Activated CD8-positive, alpha-beta memory T cell treated with anti-CD3 and anti-CD28 coated beads for 48 hours (primary cell): ENCODE measurements at places on chromosomes 3 and 15.

- no peak for DNase-seq
These were observed 88.5 kb downstream of the LINGO1 start for GRCh38 chr15:77544162-77544561.

- no peak for DNase-seq
These were observed 18.6 kb downstream of the RFTN1 start for GRCh38 chr3:16494814-16495431.

DNA sequence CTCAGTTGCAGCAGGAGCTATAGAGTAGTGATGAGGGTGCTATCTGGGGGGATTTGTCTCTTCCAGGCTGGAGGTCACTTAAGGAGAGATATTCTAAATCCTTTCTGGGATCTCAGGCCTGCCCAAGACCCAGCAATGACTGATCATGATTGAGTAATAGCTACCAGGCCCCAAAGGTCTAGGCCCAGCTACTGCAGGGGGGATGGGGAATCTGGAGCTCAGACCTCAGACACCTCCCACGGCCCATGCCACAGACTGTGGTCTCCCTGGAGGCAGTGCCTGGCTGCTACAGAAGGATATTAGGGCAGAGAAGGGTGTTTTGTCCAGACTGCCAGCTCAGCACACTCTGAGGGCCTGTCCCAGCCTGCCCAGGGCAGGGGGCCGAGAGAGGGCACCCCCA is 6.9 kb downstream of the SLC38A3 start:
- no peak for DNase-seq

DNA sequence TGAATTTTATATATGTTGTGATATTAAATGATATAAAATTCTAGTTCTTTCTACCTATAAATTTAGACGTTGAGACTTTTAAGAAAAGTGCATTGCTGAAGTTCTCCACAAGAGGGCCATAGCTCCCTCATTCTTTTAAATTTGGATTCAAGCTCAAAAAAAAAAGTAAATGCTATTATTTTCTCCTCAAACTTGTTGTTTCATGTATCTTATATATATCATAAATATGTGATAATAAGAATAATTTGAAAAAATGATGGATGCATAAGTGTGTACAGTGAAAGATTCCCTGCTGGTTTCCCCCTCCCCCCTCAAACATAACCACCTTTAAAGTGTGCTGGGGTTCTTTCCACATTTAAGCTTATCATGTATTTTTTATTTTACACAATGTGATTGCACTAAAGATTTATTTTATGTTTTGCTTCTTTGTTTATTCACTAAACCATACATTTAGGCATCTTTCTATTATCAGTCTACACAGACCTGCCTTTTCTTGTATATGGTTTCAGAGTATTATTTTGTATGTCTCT is 769.4 kb upstream of the GOLIM4 start:
- DNase-seq = no peak

- no peak for DNase-seq
These were observed 85.0 kb downstream of the FOXP1 start for GRCh38 chr3:71498543-71498942.

DNA sequence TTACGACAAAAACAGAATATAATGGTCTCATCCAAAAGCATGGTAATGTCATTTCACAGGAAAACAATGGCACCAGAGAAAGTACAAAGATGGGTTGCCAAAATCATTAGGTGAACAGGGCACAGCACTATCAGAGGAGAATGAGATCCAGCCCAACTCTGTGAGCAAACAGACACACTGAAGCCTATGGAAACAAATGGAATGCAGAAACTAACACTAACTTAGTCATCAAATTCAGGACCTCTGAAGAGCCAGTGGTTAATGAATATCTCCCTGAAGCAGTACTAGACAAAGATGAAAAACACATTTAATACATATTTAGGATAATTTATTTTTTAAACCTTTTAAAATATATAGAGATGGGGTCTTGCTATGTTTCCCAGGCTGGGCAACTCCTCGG is 14.6 kb upstream of the RPS17 start:
- DNase-seq = no peak

- no peak for DNase-seq
These were observed 353.1 kb upstream of the GBE1 start for GRCh38 chr3:82114589-82114988.

DNA sequence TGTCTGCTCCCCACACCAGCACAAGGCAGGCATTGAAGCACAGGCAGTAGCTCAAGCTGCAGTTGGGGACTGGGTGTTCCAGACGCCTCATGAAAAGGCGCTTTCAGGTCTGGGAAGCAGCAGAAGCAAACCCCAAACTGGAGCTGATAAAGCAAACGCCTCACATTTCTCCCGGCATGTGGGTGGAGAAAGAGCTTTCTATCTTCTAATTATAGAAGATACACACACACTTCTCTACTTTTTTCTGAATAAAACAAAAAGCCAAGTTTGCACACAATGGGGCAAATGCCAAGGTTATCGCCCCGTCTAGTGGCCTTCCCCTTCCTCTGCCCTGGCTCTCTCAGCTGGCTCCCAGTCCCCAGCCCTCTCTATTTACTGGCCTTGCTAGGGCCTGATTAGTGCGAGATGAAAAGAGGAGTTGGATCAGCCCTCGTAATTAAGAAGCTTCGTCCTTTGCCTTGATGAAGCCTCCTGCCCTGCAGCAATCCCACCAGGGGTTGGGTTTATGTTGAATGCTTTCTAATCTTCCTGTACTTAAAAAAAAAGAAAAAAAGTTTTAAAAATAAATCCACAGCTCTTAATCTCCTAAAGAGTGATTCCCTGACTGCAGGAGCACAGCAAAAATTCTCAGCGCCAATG is 120.2 kb downstream of the MEGF11 start:
- no peak for DNase-seq

- DNase-seq = peak; percentile 69
These were observed 111.0 kb upstream of the KLF13 start for GRCh38 chr15:31215490-31216214.

GRCh38 chr15:95559875-95560394 is 770.6 kb upstream of the NR2F2 start:
- DNase-seq = no peak

DNA sequence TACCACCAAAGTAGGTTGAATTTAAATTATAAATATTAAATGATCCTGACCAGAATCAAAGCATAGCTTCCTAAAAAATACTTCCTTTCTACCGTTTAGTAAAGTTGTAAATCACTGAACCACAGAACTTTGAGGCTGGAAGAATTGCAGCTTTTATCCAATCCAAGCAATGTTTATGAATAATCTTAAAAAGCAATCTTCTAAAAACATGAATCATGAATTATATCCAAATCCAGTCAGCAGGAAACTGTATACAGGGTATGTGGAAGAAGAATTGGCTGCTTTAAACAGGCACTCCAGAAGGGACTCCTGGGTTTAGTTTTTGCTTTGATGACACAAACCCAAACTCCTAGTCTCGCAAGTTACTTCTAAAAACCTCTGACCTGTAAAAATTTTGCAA is 30.2 kb downstream of the HEG1 start:
- no peak for DNase-seq

- no peak for DNase-seq
These were observed 67.5 kb downstream of the TIPARP start for GRCh38 chr3:156741935-156742334.

- no peak for DNase-seq
These were observed 132.7 kb downstream of the ADAMTS17 start for GRCh38 chr15:100208921-100209603.

GRCh38 chr3:56962206-56962605 is 98.3 kb upstream of the SPATA12 start:
- no peak for DNase-seq

DNA sequence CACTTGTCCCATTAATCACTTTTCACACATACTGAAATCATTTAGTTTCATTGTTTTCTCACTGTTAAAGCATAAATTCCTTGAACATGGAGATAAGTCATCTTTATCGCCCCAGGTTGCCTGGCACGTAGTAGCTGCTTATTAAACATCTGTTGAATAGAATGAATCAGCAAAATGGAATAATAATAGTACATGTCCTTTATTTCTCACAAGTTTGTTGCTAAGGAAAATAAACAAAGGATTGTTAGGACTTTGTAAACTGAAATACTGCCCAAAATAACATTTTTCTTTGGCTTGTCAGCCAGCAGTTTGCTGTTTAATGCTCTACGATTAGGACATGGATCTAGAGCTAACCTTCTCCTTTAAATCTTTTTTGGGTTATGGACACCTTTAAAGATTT is 17.9 kb downstream of the SLC35A5 start:
- no peak for DNase-seq

- no peak for DNase-seq
These were observed 44.5 kb upstream of the SEC22A start for GRCh38 chr3:123157209-123157597.

GRCh38 chr3:71031181-71031580 is 552.3 kb downstream of the FOXP1 start:
- DNase-seq = no peak

GRCh38 chr3:54882129-54882833 is 45.6 kb downstream of the LRTM1 start:
- DNase-seq = no peak

DNA sequence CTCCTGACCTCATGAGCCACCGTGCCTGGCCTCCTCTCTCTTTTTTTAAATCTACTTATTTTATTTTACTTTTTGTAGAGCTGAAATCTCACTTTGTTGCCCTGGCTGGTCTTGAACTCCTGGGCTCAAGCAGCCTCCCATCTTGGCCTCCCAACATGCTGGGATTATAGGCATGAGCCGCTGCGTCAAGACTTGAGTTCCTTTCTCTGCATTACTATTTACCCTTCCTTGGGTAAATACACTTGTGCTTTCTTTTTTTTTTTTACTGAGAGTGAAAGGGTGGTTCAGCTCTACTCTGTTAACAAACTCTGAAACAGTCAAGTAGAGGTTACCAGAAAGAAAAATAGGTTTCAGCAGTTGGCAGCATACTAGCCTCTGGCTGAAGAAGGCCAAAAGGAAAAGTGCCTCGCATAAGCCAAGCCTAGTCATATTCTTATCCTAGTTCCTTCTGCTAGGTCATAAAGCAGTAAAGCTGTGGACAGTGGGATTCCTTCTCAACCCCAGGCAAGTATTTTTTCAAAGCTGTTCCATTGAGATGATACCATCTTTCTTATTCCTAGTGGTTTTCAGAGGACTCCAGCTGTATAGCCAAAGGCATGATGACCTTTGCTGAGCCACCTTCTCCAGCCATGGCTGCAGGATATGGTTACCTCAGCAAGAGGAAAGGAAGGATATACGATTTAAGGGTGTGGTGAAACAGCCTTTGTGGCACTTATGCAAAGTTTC is 135.1 kb downstream of the RBPMS2 start:
- no peak for DNase-seq

DNA sequence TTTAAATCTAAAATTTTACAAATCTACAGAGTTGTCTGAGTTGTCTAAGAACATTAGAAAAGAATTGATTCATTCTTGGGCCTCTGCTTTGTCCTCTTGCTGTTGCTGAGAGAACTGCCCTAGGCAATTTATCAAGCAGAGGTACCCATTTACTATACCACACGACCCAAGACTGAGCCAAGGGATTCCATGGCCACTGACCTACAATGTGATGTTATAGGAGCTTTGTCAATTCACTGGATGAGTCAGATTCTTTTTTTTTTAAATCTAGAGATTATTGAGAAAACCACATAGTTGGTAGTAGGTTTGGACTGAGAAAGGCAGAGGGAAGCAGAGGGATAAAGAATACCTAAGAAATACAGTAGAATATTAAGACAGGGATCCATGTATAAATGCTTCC is 55.3 kb downstream of the TRAT1 start:
- DNase-seq = no peak

DNA sequence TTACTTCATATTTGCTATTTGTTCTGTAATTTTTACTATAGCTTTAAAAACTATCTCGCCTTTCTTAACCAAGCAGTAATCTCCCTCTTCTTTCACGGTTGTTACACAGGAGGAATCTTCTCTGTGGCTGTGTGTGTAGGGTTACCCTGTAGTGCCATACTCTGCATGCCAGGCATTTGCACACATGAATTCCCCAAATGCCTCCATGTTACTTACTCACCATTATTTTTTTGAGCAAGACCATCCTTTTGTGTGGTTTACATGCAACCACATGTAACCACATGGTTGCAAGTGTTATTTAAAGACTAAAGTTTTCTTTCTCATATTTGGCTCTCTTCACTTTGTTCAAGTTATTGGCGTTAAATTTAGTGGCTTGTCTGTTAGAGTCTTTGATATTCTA is 45.5 kb downstream of the HPS3 start:
- no peak for DNase-seq

- no peak for DNase-seq
These were observed 40.8 kb upstream of the IQCF6 start for GRCh38 chr3:51819709-51820406.

DNA sequence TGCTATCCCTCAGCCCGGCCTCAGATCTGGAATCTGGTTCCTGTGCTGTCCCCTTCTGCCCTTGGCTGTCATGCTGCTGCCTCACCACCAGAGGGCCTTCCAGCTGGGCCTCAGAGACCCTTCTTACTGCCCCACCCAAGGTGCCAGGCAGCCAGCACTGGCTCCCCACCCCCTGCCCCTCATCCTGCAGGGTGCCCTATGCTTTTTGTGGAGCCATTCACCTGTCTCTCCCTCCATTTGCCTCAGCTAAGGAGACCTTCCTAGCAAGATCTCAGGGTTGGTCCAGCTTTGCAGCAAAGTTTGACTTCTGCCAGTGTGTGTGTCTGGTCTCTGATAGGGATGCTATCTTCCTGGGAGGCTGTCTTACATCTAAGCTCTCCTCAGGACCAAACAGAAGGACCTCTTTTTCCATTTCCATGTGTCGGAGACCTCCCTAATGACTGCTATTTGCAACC is 1.9 kb upstream of the VWA5B2 start:
- peak; percentile 36 for DNase-seq

DNA sequence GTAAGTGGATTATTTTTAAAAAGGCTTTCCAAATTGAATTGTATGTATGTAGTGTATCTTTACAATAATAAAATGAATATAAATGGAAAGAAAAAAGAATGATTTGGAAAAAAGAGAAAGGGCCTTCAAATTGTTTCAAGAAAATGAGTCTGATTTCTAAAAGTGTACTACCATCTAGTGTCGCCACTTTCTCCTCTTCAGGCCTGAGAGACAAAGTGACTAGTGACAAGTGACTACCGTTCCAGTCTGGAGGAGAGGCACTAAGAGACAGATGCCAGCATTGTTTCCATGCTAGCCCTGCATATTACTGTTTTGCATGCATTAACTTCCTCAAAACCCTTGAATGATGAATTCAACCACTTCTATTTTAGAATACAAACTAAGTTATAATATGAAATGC is 39.3 kb downstream of the P3H2 start:
- no peak for DNase-seq

GRCh38 chr15:73812806-73813465 is 59.8 kb upstream of the INSYN1 start:
- no peak for DNase-seq

DNA sequence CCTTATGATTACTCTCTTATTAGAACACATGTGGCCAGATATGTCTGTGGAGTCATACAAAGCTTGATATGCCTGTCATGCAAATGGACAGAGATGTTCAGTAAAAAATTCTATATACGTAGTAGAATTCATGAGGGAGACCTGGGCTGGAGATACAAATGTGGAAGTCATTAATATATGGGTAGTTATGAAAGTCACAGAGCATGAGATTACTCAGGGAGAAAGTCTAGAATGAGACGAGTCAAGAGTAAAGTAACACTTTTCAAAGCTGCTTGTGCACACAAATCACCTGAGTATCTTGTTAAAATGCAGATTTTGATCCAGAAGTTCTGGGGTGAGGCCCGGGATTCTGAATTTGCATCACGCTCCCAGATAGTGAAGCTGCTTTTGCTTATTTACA is 28.4 kb downstream of the OXSM start:
- DNase-seq = no peak

GRCh38 chr3:84108442-84108971 is 850.3 kb upstream of the CADM2 start:
- DNase-seq = no peak

- no peak for DNase-seq
These were observed 101.9 kb upstream of the ROBO1 start for GRCh38 chr3:79869461-79870312.

- DNase-seq = no peak
These were observed 269.8 kb downstream of the FEZF2 start for GRCh38 chr3:62103531-62103930.
